ENCODE measurements at places on chromosomes 16 and 17.

DNA sequence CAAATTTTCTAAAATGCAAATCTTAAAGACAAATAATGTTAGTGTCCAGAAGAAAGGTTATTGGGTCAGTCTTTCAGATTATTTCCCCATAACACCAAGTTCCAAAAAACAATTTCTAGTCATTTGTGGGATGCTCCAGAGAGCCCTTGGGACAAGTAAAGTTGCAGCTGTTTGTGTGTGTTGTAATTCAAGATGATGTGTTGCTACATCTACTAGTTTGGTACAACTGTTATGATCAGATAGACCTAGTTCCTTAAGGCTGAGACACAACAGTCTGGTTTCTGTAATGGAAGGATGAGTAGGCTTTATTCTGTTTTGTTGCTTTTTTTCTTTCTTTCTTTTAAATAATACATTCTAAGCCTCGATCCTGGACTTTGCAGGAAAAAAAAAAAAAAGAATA lies 41.9 kb downstream of the PIGL start:
- DNase-seq: no peak

GRCh38 chr17:60301649-60302048 lies 90.3 kb downstream of the USP32 start:
- DNase-seq: no peak

DNA sequence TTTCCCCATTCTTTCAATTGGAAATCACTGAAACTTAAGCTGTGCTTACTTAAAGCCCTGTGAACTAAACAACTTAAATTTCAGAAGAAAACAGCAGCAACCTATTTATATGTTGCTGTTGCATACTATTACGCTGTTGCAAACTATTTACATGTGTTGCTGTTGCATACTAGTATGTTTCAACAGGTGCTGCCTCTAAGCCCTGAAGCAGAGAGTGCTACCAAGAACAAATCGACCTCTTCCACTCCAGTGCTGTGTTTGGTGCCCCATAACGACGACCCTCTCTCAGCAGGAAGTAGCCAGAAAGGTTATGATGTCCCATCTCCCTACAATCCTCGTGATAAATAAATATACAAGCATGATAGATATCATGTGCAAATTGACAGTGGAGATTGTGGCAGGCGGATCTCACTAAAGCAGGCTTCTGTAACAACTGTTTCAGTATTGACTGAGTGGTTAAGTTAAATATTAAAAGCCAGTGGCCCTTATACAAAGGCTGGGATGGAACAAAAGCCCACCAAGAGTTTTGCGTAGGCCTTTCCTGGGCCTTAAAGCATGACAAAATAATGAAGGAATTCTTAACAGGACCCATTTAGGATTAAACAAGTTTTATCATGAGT lies 5.7 kb upstream of the SCPEP1 start:
- no peak for DNase-seq

DNA sequence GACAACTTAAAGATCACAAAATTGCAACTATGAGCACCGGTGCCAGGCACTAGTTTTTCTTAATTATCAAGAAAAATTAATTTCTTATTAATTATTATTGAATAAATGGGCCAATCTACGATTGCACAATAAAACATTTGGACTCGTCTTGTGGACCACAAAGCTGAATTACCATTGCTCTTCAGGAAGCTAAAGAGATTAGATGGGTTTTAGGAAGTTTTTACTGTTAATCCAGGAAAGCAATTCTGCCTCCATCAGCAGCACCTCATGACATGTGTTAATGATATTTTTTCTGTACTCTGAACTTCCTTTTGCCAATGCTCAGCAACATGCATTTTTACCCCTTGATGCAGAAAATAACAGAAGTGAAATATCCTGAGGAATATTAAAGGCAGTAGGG lies 37.9 kb downstream of the HS3ST3A1 start:
- DNase-seq: no peak

DNA sequence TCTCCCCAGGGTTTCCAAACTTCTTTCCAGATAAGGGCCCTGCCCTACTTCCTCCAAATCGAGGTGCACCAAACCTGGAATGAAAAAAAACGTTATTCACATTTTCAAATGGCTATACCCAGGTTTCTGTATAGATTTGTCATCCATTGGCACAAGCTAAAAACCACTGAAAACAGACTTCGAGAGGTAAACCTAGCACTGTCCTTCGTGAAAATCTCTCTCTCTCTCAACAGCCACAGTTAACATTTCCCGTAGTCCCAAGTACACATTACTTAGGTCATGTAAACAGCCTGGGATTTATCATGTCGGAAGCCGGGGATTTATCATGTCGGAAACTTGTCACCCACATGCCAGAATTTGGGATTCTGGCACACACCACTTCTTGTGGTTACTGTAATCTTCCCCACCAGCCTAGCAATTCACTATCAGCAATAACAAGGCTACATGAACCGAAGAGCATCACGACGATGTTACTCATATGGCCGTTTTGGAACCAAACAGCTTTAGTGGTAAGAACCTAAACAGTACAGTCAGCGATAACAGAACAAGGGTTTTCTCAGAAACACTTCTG lies 1.2 kb downstream of the DDX5 start:
- DNase-seq: no peak

DNA sequence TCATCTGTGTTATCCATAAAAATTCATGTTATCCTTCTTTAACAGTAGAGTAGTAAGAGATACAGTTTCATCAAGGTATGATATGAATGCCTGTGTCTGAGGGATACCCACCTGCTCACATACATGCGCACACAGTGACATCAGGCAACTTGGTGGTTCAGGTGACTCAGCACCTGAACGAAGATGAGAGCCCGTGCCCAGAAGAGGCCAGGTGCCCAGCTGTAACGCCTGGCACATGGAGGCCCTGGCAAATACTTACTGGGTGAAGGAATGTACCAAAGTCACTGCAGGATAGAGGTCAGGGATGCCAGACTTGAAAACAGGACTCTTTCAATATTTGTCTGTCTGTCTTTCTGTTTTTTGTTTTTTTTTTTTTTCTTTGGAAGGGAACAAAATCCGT lies 72.6 kb upstream of the LGALS9 start:
- DNase-seq: no peak

GRCh38 chr16:84663433-84664101 lies 15.3 kb downstream of the KLHL36 start:
- DNase-seq: no peak

DNA sequence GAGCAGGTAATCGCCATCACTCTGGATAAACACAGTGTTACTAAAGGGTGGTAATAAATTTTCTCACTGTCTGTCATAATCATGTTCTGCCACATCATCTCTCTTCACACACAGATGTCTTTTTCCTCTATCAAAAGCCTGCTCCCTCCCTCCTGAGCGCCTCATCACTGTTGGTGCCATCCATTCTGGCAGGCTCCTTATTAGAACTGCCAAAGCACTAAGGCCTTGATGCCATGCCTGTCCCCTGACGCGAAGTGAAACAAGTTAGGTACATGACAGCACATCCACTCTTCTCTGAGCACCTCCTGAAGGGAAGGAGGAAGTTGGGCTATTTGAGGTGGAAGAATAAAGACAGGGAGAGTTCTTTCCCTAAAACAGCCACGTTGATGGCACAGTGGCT lies 38.2 kb upstream of the AXIN2 start:
- no peak for DNase-seq

GRCh38 chr16:74774223-74775139 lies at the start of gene FA2H:
TSS of gene FA2H (minus strand) at chr16:74774820. CDS start at chr16:74774755, 65 bp downstream.
- DNase-seq: peak; percentile 33

DNA sequence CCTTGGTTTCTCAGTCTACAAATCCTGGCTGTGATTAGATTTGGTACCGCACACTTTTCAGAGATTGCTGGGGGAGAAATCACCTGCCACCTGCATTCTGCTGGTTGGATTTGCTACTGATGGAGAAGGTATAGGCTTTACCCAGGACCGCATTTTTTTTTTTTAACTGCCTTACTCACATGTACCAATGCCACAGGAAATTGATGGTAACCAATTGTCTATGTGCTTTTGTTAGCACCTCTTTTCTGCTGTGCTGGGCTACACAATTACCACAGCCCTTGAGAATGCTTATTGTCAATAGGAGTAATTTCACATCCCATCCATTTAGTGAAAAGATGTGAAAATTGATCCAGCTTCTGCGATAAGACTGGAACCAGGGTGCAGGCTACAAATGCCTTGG lies 74.4 kb upstream of the TANC2 start:
- no peak for DNase-seq

DNA sequence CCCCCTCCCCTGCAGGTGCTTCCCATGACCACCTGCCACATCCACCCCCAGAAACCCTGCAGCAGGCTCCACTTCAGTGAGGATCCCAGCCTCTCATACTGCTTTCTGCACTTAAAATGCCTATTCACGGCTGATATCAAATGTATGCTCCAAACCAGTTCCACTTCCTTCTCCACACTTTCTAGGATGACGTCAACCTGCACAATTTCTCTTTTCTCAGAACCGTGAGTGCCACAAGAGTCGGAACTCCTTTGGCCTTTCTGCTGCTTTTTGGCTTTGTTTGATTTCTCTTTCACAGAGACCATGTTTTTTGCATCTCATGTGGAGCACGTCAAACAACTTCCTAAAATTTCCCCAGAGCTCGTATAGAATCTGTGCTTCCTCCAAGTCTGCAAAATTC lies 378.8 kb upstream of the TNRC6C start:
- peak; percentile 38 for DNase-seq

DNA sequence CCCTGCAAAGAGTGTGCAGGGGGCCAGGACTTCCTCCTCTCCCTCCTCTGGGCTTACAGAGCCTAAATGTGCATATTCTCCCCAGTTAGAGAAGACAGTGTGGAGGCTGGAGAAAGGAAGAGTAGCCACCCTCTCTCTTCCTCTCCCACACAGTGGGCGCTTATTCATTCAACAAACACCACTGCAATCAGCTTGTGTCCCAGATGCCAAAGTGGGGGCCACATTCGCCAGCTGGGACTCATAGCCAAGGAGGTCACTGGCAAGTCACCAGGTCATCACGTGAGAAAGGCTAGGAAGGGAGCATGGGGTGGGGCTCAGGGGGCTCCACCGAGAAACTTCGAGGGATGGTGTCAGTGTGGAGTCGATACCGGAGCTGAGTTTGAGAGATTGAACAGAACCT lies 45.0 kb upstream of the ZNF423 start:
- no peak for DNase-seq

GRCh38 chr17:69812240-69812837 lies 262.7 kb upstream of the KCNJ16 start:
- no peak for DNase-seq

GRCh38 chr16:391885-392335 lies 5.1 kb upstream of the NME4 start:
- DNase-seq: peak; percentile 68

GRCh38 chr17:75036643-75037268 lies 10.0 kb downstream of the ATP5PD start:
- peak; percentile 92 for DNase-seq

DNA sequence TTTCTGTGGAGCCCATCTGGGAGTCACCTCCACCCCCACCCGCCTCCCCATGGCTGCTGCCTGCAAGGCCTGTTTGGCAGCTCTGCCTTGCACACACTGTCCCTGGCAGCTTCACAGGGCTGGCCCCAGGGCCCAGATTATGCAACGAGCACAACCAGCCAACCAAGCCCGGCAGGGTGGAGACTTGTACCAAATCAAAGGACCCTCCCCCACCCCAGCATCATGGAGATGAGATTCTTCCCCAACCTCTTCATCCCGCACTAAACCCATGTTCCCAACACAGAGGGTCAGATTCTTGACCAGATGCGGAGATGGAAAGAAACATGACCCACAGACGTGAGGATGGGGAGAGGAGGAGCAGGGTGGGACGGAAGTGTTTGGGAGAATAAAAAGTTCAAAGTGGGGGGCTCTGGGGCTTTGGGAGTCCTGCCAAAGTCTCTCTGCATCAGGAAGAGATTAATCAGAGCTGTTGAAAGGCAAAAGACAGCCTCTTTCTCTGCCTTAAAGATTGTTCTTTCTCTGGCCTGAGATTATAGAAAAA lies 3.8 kb downstream of the SMARCD2 start:
- DNase-seq: peak; percentile 8

DNA sequence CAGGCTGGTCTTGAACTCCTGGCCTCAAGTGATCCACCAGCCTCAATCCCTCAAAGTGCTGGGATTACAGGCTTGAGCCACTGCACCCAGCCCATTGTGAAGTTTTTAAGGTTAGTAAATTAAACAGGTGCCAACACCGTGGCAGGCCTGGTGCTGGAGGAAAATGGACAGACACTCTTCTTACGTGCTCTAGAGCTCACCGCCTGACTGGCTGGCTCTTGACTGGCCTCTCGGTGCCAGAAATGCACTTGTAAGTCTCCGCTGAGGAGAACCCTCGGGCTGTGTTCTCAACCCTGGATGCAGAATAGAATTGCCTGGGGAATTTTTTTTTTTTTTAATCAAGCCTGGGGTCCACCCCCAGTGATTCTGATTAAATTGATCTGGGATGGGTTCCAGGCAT lies 10.3 kb upstream of the HAS3 start:
- no peak for DNase-seq

DNA sequence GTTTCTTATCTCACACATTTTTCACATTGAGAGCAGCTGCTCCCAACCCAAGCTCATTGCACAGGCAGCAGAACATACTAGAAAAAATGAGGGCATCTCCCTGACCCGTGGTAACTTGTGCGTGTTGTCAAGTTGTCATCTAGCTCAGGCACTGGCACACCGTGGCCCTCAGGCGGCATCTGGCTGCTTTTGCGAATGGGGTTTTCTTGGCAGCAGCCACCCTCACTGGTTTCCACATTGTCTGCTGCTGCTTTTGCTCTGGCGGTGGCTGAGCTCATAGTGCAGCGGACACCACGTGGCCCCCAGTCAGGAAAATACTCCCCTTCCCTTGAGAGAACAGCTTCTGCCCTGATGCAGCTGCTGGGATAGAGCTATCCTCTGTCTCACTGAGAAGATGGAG lies 9.4 kb upstream of the TEDC2 start:
- no peak for DNase-seq

GRCh38 chr16:19162085-19162484 lies 6.0 kb upstream of the SYT17 start:
- no peak for DNase-seq

DNA sequence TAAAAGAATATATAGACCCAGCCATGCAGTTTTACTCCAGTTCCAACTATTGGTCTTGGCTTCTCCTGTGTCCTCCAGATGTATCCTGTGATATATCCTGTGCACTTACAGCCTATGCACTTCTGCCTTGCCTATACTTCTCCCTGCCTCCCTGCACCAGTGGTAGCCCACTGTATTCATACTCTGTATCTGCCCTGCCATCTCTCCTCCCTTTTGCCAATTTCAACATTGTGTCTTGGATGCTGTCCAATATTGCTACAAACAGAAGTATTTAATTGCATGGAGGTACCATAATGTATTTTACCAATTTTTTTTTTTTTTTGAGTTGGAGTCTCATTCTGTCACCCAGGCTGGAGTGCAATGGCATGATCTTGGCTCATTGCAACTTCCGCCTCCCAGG lies 242.7 kb downstream of the HAPSTR1 start:
- no peak for DNase-seq
